Cardiac septum (tissue), 1 donor: ENCODE measurements at places on chromosomes 2 and 18.

GRCh38 chr2:78718024-78718423 lies 307.5 kb upstream of the REG3G start:
- no peak for DNase-seq

DNA sequence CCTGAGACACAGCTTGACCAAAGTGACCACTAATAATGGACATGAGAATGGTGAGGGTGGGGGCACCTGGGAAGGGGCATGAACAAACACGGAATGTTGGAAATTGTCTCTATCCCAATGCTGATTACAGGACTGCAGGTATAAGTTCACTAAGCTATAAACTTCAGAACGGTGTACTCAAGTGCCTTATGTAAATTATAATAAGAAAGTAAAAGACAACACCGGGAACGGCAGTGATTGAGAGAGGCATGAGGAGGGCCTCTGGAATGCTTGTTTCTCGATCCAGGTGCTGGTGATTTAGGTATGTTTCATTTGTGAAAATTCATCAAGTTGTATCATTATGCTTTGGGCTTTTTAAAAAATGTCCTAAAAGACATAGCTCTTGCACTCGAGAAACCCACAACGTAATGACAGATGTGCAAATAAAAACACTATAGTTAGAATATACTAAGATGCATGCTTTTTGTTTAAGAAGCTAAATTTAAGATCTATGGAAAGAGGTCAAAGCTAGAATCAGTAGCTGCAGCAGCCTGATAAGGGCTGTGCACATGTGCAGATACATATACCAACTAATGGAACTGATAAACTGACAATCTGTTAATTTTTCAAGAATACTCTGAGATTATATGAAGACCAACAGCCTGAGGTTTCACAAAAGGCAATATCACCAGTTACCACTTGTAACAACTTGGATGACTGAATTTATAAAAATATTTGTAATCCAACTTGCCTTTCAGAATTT lies 7.6 kb downstream of the HIBCH start:
- no peak for DNase-seq

DNA sequence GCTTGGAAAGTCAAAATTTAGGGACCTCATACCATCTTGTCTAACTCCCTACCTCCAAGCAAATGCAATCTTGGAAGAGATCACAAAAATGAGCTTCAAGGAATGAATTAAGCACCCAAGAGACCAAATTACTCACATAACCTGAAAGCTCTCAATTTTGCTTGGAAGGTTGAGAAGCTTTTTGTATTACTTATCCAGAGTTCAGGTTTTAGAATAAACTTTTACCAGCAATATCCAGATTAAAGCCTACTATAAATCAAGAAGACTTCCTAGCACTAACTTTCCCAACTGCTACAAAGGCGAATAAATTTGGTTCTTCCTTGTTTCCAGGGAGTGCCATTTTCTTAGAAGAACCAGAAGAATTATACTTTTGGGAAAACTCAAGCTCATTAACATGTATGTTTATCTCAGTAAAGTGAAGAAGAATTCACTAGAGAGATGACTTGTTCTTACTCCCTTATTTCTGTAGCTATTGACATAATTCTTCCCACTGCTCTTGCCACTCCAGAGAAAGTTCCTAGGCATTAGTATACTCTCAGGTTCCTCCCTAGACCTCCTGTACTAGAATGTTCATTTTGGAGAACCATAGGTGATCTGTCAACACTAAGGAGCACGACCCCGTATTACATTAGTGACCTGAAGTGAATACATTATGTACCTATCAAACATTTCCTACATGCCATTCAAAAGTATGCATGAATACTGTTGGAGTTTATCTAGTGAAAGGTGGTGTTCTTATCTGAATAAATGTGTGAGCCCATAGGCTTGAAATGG lies 18.0 kb upstream of the STPG4 start:
- no peak for DNase-seq

DNA sequence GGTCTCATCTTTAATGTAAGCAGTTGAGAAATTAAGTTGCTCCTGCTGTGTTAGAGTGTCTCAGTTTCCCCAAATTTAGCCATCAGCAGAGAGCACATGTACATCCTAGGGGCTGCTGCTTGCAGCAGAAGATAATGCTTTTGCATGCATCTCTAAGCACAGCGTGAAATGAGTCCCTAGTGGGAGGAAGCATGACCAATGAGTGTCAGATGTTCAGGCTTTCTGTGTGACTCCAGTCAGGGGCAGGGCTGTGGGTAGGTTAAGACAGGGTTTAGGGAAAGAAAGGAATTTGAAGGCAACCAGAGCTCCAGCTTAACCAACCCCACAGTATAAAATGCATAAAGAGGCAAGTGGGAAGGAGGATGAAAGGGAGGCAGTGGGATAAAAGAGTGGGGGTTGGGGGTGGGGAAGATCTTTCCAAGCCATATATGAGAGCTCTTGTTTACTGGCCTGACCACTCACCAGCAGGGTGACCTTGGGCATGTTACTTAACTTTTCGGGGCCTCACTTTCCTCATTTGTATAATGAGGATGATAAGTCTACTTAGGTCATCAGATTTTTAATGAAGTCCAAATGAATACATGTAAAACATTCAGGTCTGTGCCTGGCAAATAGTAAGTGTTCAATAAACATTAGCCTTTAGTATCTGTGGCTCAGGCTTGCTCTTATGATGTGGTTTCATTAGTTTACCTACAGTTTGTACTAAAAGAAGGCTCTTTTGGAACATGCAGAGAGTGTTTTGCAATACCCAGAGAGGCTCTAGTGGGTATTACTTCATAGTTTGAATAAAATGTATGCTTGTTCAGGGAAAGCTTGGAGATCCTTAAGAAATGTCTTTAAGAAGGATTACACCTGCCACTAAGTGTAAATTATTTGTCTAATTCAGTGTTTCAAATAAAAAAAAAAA lies 42.7 kb upstream of the PELI1 start:
- no peak for DNase-seq

- DNase-seq, result no peak
Observed at GRCh38 chr2:107669335-107669734, 157.4 kb upstream of the RGPD4 start.

GRCh38 chr2:100009743-100010142 lies 132.6 kb downstream of the AFF3 start:
- no peak for DNase-seq

DNA sequence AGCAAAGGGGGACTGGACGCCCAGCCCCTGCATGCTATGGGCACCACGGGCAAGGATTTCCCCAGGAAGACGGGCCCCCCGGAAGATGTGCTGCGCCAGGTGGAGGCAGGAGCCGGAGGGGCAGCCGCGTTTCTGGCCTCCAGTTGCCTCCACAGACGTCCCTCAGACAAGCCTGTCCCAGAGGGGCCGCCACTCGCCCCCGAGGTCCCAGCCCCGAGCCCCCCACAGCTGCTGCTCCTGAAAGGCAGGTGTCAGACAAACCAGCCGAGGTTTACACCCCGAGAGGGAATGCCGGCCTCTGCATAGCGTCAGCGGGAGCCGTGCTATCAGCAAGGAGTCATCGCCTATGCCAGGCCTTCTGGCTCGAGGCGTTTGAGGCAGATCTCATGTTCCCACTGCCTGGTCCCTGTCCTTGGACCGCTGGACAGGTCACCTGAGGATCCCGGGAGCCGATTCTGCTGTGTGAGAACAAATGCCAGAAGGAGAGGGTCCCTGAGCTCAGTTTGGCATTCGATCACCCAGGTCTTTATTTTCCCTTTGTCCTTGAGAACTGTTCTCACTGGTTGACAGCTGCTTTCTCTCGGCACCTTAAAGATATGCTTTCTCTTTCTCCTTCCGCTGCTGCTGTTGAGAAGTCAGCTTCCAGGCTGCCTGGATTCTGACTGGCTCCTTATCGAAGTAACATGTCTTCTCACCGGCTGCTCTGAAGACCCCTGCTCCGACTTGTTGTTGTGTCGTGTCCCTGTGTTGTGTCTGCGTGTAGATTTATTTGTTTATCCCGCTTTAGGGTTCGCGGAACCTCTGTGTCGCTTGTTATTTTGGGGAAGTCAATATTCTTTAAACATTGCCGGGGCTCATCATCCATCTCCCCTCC lies 20.6 kb downstream of the CROCC2 start:
- DNase-seq, result peak; percentile 72
